ENCODE measurements at places on chromosomes 5 and 9. TPM values are rescaled to one million over a fixed set of nuclear protein-coding genes. Genes with fewer than 3 reads are reported as not detected.

The DMRTA1 gene
- 0.59 TPM for polyA plus RNA-seq

- H3K4me1 ChIP-seq, result peaks cover 9% of the 10 kb centered on the region
- no peaks in the 10 kb centered on the region for H3K36me3 ChIP-seq
- H3K4me3 ChIP-seq, result no peak overlapping the region
- no peak overlapping the region for H3K27ac ChIP-seq
- DNase-seq, result no peak
- no peaks in the 10 kb centered on the region for H3K27me3 ChIP-seq
Measured at GRCh38 chr5:82341325-82341724, 63.2 kb upstream of the RPS23 start.

DNA sequence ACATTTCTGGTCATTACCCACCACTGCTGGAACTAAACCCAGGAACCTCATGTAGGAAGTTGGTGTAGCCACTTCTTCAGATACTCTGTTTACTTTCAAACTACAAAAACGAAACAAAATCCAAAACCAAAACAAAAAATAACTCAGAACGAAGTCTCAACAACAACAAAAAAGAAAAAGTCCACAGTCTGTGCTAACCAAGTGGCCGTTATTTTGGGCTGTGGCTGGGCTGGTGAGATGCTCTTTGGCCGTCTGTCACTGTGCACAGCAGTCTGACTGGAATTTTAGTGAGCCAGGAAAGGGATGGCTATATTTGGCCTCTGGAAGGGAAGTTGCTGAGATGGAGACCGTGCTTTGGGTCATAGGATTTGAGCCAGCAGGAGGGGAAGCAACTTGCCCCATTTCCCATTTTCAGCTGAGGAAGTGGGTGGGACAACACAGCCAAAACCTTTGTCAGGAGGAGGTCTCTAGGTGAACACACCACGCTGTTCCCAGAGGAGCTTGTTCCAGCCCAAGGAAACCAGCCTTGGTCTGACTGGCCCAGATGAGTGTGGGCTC lies 334.1 kb downstream of the ZSWIM6 start:
- H3K4me3 ChIP-seq, result no peak overlapping the region
- H3K27me3 ChIP-seq, result no peaks in the 10 kb centered on the region
- H3K27ac ChIP-seq, result no peak overlapping the region

DNA sequence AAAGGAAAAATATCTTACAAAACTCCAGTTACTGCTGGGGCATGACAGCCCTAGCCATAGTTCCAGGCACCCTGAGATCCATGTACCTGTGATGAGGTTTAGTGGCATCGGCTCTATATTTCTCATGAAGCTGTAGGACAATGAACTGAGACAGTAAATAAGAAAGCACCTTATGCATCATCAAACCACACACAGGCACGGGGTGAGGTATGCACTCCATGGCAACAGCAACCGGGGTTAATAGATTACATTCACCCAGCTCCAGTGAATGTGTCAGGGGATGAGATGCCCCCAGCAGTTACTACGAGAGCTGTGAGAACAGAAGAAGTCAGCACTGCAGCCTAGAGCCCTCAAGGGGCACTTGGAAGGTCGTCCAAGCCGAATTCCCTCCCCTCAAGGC lies 162.0 kb upstream of the S1PR3 start:
- DNase-seq, result no peak
- no peak overlapping the region for H3K4me3 ChIP-seq
- H3K4me1 ChIP-seq, result peaks cover 7% of the 10 kb centered on the region
- no peak overlapping the region for H3K27ac ChIP-seq
- no peaks in the 10 kb centered on the region for H3K36me3 ChIP-seq
- no peaks in the 10 kb centered on the region for H3K27me3 ChIP-seq

DNA sequence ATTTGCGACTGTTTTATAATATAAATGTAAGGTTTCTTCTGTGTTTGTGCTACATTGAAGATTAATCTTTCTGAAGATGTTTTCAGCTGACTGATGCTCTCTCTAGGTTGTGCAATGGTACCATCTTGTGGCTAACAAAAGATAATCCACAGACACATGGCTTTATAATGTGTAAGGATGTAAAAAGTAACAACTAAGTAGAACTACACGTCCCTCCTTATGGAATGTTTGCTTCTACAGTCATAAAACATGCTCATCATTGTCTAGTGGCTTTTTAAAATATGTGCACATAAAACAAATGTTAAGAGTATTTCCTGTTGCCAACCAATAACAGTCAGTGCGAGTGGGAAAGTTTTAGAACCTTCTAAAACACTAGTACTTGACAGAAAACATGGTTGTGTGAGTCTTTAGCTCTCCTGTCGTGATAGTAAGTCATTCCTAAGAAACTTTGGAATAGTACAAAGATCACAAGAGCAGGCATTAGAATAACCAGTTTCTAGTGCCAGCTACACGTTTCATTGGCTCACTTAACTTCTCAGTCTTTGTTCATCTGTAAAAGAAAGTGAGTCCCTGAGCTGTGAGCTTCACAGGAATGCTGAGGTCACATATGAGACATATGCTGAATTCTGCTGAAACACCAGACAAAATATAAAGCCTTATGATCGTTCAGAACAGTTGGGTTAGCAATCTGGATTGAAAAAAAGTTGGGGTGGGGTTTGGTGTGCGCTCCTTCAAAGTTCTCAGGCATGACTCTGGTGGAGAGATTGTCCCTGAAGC lies 75.7 kb upstream of the GLIS3 start:
- H3K27me3 ChIP-seq, result no peaks in the 10 kb centered on the region
- H3K4me3 ChIP-seq, result no peak overlapping the region
- H3K4me1 ChIP-seq, result no peaks in the 10 kb centered on the region
- H3K36me3 ChIP-seq, result no peaks in the 10 kb centered on the region

The ASB6 gene
- polyA plus RNA-seq, result 29.8 TPM

DNA sequence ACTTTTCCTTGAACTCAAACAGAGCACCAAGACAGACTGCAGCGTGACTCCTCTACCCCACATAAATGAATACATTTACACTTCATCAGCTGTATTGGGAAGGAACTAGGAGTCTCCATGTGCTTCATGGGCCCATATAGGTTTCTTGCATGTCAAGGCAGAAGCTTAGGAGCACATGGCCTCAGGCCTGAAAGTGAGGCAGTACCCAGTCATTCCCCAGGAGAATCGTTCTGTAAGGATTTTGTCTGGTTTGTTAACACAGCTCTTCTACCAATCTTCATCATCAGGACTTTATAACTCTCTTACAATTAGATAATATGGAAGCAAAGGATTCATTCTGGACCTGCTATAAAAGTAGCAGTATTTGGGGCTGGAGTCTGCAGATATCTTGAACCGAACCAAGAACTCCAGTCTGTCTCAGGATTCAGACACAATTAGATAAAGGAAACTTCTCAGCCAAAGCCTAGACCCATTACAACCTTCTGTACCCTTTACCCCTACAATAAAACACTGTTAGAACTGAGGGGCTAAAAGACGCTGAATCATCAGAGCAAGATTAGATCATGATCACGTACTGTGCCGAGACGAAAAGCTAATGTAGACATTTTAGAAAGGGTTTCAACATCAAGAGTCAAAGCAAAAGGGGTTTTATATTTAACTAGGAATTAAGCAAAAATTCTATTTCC lies 385.5 kb upstream of the SLC30A5 start:
- no peaks in the 10 kb centered on the region for H3K36me3 ChIP-seq
- H3K4me1 ChIP-seq, result peaks cover 2% of the 10 kb centered on the region
- no peaks in the 10 kb centered on the region for H3K27me3 ChIP-seq
- no peak overlapping the region for H3K4me3 ChIP-seq
- no peak for DNase-seq
- no peak overlapping the region for H3K27ac ChIP-seq

The GNE gene
- 25.9 TPM for polyA plus RNA-seq

The TMEM252 gene
- 0.38 TPM for polyA plus RNA-seq

- H3K27me3 ChIP-seq, result peaks cover 2% of the 10 kb centered on the region
- H3K36me3 ChIP-seq, result no peaks in the 10 kb centered on the region
- H3K4me1 ChIP-seq, result no peaks in the 10 kb centered on the region
- no peak overlapping the region for H3K27ac ChIP-seq
Measured at GRCh38 chr9:77663754-77664153, 15.6 kb upstream of the GNA14 start.

GRCh38 chr5:9534881-9535517 lies 10.9 kb downstream of the SEMA5A start:
- peaks cover 16% of the 10 kb centered on the region for H3K4me1 ChIP-seq
- no peaks in the 10 kb centered on the region for H3K36me3 ChIP-seq
- DNase-seq, result peak; percentile 83
- H3K4me3 ChIP-seq, result no peak overlapping the region
- no peaks in the 10 kb centered on the region for H3K27me3 ChIP-seq

- no peak for DNase-seq
- peaks cover 2% of the 10 kb centered on the region for H3K4me1 ChIP-seq
- H3K27ac ChIP-seq, result no peak overlapping the region
- peaks cover 34% of the 10 kb centered on the region for H3K36me3 ChIP-seq
Measured at GRCh38 chr5:150746-151145, 40.5 kb upstream of the LRRC14B start.

- no peak overlapping the region for H3K4me3 ChIP-seq
- no peak overlapping the region for H3K27ac ChIP-seq
- H3K27me3 ChIP-seq, result no peaks in the 10 kb centered on the region
- H3K4me1 ChIP-seq, result no peaks in the 10 kb centered on the region
Measured at GRCh38 chr5:52275639-52276038, 512.1 kb upstream of the ITGA1 start.

The SPATA31A3 gene
- not detected for polyA plus RNA-seq

The TAF11L10 gene
- not detected for polyA plus RNA-seq
